ENCODE measurements at places on chromosomes 13 and 19. TPM values are rescaled to one million over a fixed set of nuclear protein-coding genes. Genes with fewer than 3 reads are reported as not detected.

- peak; percentile 7 for DNase-seq
Measured at GRCh38 chr19:17020823-17021222, 5.8 kb downstream of the CPAMD8 start.

- no peak for DNase-seq
Measured at GRCh38 chr13:101262306-101262705, 154.0 kb downstream of the NALCN start.

- DNase-seq: no peak
Measured at GRCh38 chr19:35642798-35643254, 1.3 kb downstream of the ETV2 start.

- DNase-seq: no peak
Measured at GRCh38 chr19:55909801-55910200, 22.3 kb downstream of the NLRP13 start.

- DNase-seq: peak; percentile 72
Measured at GRCh38 chr13:102872131-102872530, 26.3 kb downstream of the ERCC5 start.

DNA sequence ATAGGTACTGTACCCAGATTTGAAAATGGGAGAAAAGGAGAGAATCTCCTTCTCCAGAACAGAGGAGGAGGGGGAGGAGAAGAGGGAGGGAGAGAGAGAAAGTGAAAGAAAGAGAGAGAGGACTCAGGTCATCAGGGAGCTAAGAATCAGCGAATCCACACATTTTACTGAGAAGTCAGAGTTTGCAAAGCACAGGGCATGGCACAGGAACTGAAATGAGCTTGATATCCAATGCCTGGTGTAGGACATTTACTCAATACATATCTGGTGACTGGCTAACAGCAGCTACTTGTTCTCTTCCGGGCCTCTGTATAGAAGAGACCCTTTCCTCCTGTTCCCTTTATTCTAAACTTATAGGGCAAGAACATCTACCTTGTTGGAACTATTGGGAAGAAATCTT, 375.1 kb downstream of the KLF5 start:
- DNase-seq: no peak

DNA sequence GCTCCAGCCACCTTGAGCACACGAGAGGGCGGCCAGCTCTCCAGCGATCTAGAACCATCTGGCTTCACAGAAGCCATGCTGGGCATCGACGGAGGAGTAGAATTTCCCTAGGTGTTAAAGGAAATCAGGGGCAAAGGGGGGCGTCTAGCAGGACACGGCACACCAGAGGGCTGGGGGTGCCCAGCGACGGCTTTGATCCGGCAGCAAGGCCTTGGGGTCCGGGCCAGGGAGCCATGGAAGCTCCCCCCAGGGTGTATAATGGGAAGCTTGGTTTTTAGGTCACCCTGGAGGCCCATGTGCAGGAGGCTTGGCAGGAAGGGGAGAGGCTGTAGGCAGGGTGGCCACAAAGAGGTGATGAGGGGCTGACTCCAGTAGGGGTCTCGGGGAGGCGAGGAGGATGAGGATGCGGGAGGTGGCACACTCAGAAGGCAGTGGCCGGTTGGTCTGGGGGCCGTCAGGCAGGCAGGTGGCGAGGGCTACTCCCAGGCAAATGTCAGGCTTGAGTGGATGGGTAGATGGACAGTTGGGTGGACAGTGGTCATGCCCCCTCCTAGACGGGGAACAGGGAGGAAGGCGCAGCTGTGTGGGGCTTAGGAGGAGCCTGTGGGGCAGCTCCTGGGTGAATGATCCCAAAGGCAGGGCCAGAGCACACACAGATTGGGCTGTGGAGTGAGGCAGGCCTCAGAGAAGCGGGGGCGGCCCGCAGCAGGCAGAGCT, 5.6 kb downstream of the KMT5C start:
- DNase-seq: no peak

GRCh38 chr19:33156334-33156733, 24.4 kb downstream of the WDR88 start:
- peak; percentile 57 for DNase-seq

- DNase-seq: no peak
Measured at GRCh38 chr13:44389060-44389666, 15.5 kb downstream of the SERP2 start.

GRCh38 chr19:12639901-12640613, 26.5 kb downstream of the MAN2B1 start:
- DNase-seq: peak; percentile 60

GRCh38 chr13:30873499-30873898, 32.6 kb upstream of the MEDAG start:
- DNase-seq: no peak

- no peak for DNase-seq
Measured at GRCh38 chr19:40228863-40229262, 2.4 kb upstream of the CCNP start.

DNA sequence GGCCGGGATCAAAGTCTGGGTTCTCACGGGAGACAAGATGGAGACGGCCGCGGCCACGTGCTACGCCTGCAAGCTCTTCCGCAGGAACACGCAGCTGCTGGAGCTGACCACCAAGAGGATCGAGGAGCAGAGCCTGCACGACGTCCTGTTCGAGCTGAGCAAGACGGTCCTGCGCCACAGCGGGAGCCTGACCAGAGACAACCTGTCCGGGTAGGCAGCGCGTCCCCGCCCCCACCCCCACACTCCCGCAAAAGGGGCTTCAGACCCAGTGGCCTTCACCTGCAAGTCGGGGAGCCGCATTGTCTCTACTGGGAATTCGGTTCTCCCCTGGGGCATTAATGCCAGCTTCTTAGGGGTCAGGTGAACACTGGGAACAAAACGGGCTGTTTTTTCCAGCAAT, 114.7 kb upstream of the MCF2L start:
- DNase-seq: no peak

DNA sequence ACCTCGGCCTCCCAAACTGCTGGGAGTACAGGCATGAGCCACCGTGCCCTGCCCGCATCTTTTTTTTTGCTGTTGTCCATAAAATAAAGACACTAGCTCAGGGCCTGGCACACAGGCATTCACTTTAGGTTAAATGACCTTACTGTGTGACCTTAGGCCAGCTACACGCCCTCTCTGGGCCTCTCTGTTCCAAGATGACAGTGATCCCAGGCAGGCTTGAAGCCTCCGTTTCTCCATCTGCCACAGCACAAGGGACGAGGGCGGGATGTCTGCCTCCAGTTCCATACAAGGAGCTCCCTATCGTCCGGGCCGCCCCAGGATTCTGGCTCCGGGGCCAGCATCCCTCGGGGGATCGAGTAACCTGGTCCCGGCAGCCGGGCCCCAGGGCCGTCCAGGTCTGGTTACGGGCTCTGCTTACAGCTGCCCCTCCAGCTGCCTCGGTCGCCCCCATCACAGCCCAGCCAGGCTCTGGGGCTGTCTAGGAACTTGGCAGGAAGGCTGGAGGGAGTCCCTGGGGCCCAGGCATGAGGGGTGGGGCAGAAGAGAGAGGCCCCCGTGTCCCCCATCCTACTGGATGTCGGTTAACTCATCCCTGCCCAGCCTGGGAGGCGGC, 11.9 kb upstream of the SEMA6B start:
- DNase-seq: no peak

- DNase-seq: no peak
Measured at GRCh38 chr19:56670401-56670960, 1.1 kb downstream of the ZNF835 start.

GRCh38 chr13:46378411-46378810, 8.6 kb downstream of the RUBCNL start:
- DNase-seq: no peak

GRCh38 chr13:47623862-47624261, 377.2 kb downstream of the SUCLA2 start:
- DNase-seq: no peak

DNA sequence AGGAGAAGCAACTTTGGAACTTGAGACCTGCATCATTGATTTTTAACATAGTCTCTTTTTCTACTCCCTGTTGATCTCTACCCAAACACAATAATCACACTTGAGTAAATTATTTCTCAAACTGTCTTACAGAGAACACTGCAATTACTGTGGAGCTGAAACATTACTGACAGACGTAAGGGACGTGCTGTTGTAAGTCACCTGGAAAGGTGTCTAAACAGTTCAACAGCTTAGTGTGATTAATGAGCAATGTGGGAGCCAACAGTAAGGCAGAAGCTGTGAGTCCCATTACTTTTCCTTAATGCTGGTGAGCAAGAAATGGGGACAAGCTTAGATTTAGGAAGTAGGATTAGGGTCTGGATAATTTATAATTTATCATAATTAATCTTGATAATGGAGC, 265.7 kb downstream of the DLEU7 start:
- no peak for DNase-seq

- DNase-seq: no peak
Measured at GRCh38 chr13:113645329-113645728, 12.7 kb downstream of the ATP4B start.

GRCh38 chr13:77853703-77854102, 64.9 kb downstream of the EDNRB start:
- no peak for DNase-seq

- peak; percentile 38 for DNase-seq
Measured at GRCh38 chr13:26881154-26881553, 120.6 kb upstream of the GPR12 start.

DNA sequence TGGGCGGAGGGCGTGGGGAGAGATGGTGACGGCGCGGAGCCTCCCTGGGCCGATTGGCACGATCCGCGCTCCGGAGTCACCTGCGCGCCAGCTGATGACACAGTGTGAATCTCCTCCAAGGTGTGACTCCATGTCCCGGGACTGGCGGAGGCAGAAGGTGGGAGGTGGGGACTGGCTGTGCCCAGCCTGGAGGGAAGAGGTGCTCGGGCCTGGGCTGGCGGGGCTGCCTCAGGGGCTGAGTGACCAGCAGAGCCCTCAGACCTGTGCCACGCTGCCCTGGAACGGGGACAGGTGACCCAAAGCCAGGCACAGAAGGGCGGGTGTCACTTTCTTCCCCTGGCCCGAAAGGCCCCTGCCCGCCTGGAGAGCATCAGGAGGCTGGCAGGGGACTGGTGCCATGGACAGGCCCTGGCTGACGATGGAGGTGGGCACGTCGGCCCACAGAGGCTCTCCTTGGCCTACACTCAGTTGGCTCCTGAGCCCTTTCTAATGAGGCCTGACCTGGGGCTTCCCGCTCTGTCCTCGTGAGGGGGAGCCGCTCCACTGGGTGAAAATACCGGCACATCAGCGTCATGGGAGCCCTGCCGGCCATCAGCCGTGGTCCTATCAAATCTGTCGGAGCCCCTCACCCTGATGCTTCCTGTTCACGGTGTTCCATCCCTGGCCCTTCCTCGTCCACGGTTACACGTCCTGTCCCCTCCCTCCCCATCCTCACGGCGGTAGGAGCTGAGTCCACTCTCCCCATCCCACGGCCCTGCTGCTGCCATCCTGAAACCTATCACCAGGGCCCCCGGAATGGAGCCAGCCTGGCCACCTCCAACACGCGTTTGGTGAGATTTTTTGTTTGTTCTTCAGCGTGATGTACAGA, 75.6 kb downstream of the SPACA7 start:
- no peak for DNase-seq

FBN3 gene
- not detected for total RNA-seq

KANK2 gene
- 336 TPM for total RNA-seq

CNN1 gene
- 0.58 TPM for total RNA-seq

MCF2L gene
- total RNA-seq: 14.5 TPM

CCDC8 gene
- 17.5 TPM for total RNA-seq

CAPNS1 gene
- 506 TPM for total RNA-seq

FXYD1 gene
- total RNA-seq: not detected

CEACAM16 gene
- total RNA-seq: not detected

KCNN1 gene
- 0.06 TPM for total RNA-seq

IZUMO2 gene
- not detected for total RNA-seq

PCID2 gene
- total RNA-seq: 83.8 TPM
